ENCODE measurements at places on chromosomes 13 and 19.
A peak's percentile ranks its signal among the peaks of the same experiment; 100 is the strongest.

- DNase-seq: no peak
Measured at GRCh38 chr19:38211766-38212165, 12.3 kb downstream of the DPF1 start.

DNA sequence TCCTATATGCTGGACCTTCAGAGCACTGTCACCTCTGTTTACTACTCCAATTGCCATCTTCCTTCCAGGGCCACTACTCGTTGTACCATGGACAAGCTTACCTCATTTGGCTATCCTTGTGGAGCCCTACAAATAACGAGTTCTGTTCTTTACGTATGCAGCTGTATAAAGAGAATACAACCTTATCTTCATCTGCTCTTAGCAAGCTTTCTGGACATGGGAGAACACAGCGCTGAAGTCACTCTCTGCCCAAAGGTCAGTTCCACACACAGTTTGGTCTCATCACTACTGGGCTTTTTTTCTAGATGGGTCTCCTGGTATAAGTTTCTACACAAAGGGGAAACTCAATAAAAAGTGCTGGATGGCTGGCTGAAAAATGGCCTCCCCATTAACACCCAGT is 88.9 kb downstream of the CDADC1 start:
- DNase-seq: no peak

GRCh38 chr19:51473009-51473707 is 5.2 kb upstream of the CEACAM18 start:
- peak; percentile 65 for DNase-seq

DNA sequence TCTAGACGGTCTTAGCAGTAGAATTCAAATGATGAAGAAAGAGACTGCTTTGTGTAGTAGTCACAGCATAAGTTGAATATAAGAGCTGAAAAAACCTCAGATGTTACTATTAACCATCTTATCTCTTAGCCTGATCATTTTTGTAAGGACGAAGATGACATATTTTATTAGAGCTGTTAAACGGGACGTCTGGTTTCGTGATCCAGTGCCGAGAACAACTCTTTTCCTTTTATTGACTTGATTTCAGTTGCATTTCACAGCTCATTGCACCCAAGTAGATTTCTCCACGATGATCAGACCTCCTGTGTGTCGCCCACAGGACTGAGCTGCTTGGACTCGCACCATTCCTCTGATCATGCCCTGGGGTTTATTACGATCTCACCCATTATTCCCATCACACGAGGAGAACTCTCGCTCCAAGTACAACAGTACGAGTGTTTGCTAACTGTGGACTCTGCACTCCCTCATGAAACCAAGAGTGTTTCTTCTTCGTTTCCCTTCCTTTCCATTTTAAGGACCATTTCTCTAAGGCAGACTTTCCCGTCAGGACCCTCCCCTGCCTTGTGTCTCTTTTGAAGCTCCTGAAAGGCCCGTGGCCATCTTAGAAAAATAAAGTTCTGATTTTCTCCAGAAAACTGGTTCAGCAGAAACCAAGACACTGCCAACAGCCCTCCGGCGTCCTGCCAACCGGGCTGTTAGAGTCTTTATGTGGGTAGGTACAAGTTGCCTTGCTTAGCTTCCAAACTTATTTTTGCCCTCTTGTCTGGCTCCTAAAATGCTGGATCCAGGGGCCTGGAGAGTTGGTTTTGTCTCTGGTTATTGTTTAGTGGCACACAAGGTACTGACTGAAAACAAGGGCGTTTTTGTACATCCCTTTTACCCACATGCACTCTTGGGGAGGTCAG is 48.2 kb upstream of the RNF113B start:
- DNase-seq: no peak

DNA sequence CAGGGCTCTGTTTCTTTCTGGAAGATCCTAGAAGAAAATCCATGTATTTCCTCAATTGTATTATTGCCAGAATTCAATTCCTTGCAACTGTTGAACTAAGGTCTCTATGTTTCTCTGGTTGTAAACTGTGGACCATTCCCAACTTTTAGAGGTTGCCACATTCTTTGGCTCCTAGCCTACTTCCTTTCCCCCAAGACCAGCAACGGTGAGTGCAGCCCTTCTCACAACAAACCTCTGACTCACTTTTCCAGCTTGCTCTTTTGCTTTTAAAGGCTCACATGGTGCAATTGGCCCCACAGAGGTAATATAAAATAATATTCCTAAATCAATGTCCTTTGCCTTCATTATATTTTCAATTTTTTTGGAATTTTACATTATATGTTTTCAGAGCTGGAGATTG is 371.3 kb downstream of the SLITRK5 start:
- DNase-seq: no peak

DNA sequence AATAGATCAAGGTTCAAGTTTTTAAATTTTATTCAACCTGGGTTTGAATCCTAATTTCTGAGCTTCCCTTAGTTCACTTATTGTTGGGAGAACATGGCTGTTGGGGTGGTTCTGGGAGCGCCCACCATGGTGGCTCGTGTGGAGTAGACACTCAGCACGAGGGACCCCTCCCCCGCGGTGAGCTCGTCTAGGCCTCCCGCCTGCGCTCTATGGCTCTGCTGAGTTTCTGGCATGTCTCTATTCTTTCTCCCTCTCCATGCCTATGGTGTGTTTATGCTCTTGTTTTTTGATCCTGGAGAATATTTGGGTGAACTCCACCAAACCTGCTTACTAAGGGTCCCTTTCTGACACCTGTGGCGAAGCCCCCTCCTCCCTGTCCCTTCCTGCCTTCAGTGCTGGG is 1.6 kb upstream of the EPN1 start:
- no peak for DNase-seq

DNA sequence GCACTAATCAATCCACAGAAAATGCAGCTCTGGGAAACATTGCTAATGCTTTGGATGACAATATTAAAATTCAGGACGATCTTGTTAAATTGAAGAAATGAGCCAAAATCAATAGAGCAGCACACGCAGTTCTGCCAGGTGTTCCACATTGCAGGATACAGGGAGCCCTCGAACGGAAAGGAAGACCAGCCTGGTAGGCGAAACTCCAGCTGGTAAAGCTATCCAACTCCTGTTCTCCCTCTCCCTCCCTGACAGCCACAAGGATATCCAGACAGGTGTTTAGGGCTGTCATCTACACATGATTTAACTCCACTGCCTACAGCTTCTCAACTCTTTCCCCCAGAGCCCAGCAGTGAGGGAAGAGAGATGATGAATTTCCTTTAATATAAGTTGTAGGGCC is 67.7 kb downstream of the EPSTI1 start:
- no peak for DNase-seq

- no peak for DNase-seq
Measured at GRCh38 chr13:43140985-43141384, 117.6 kb downstream of the DNAJC15 start.

DNA sequence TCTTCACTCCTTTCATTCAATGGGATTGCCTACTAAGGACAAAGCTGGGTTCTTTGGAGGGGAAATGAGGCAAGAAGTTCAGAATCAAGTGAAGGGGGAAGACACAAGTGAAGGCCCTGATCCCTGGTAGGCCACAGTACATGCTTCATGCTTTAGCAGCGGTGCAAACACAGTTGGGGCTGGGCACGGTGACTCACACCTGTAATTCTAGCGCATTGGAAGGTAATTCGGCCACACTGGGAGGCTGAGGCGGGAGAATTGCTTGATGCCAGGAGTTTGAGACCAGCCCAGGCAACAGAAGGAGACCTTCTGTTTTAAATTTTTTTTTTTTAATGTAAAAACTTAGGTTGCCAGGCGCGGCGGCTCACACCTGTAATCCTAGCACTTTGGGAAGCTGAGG is 23.4 kb upstream of the GATAD2A start:
- no peak for DNase-seq

DNA sequence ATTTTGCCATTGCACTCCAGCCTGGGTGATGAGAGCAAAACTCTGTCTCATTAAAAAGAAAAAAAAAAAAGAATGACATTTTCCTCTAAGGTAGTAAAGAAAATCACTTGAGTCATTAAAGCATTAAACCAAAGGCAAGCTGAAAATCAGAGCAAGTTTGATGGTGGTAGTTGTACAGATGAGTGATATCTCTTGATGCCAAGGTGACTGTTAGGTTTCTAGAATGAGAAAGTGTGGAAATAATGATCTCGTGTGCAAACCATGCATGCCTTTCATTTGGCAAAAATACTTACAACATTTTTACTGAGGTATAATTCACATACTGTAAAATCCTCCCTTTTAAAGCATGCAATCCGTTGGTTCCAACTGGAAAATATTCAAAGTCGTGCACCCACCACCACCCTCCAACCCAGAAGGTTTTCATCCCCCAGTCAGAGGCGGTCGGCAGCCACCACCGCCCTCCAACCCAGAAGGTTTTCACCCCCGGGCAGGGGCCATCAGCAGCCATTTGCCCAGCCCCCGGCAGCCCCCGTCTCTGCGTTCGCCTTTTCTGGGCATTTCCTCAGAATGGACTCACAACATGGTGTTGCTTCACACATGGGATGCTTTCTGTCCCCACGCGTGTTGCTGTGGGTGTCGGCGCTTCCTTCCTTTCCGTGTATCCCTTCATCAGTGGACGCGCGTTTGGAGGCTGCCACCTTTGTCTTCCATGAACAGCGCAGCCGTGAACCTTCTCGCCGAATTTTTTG is 90.2 kb downstream of the ATP11A start:
- no peak for DNase-seq

- DNase-seq: no peak
Measured at GRCh38 chr13:98916403-98916802, 61.5 kb downstream of the DOCK9 start.

- DNase-seq: no peak
Measured at GRCh38 chr19:1136621-1137317, 33.0 kb downstream of the GPX4 start.

- no peak for DNase-seq
Measured at GRCh38 chr19:19445911-19446361, 40.5 kb downstream of the GATAD2A start.

- no peak for DNase-seq
Measured at GRCh38 chr19:10670182-10670581, 16.0 kb downstream of the ILF3 start.

GRCh38 chr13:62910541-62911060 is 1495.0 kb upstream of the PCDH20 start:
- no peak for DNase-seq

GRCh38 chr19:18000480-18000914 is 7.5 kb upstream of the ARRDC2 start:
- no peak for DNase-seq

- DNase-seq: no peak
Measured at GRCh38 chr19:56597696-56598095, 2.6 kb downstream of the ZNF71 start.

- no peak for DNase-seq
Measured at GRCh38 chr13:104461049-104461448, 1394.8 kb upstream of the SLC10A2 start.

GRCh38 chr19:46426035-46426505 is 2.7 kb downstream of the PNMA8C start:
- DNase-seq: no peak

DNA sequence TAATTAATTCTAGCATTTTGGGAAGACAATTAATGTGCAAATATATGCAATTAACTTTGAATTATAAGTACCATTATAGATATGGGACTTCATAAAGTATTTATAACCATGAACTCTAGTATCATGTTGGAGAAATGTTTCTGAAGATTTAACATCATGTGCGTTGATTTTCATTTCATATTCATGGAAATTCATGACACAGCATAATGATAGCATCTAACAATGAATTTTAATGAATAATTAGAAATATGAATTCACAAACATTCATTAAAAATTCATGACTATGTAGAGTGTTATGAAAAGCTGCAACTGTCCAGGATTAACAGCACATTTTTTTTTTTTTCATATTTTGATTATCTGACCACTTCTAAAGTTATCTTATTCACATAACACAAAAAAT is 70.1 kb upstream of the KLHL1 start:
- no peak for DNase-seq

- no peak for DNase-seq
Measured at GRCh38 chr13:22405891-22406290, 735.0 kb downstream of the FGF9 start.

DNA sequence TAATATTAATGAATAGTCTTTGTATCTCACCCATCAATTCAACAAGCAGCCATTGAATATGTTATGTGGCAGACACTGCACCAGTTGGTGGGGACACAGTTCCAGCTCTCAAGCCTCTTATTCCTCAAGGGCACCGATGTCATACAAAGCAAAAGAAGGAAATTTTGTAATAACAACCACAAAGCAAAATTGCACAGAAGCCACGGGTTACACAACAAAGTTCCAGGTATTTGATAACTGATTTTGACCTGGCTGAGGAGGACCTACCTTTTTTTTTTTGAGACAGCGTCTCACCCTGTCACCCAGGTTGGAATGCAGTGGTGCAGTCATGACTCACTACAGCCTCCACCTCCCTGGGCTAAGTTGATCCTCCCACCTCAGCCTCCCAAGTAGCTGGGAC is 266.7 kb downstream of the FOXO1 start:
- no peak for DNase-seq

DNA sequence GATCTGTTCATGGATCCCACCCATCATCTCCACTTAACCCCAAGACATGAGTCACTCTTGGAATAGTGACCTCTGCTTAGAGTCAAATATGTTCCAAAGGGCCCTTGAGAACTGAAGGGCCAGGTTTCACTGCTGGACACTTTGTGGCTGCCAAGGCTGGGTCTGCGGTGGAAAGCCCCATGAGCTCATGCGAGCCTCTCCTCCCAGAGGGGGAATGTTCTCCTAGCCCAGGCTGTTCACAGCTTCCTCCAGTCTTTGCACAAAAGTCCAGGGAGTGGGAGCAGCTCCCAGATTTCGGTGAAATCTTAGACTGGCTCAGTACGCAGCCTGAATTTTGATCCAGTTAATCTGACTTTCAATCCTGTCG is 732 bp upstream of the DCLK1 start:
- DNase-seq: no peak

DNA sequence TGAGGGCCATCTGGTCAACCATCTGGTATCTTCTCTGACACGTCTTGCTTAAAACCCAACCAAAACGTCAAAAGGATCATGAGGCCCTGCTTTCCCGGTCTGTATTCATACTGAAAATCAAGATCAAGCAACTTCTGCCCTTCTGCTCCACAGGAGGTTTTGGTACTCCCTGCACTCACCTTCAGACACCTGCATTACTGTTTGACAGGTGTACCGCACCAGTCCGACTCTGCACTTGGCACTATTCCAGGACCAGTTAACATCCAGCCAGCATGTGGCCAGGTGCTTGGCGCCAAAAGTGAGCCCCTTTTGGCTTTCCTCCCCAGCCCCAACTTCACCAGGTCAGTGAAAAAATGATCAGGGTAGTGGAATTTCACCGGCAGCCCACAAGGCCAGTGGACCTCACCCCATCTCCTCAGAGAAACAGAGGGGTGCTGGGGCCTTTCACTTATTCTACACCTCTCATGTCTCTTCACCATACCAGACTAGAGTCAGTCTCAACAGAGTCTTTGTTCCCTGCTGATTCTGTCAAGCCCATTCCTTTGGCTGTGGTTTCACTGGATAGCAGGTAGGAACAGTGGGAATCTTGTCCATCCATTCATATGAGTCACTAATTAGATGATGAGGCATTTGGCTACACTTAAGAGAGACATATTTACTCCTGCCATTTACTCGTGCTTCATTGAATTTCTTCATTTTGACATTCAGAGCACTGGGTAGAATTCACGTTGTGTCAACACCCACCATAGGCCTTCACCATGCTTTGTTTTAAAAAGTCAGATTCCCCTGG is 85.3 kb downstream of the ZNF726 start:
- DNase-seq: no peak

Data from stimulated activated CD8-positive, alpha-beta memory T cell treated with anti-CD3 and anti-CD28 coated beads, Interleukin-12 subunit alpha, Interleukin-12 subunit beta, amount 100 ng/mL, for 4 hours (primary cell).